GM23248 (cell line): ENCODE measurements at places on chromosomes 2 and 18.

GRCh38 chr2:56410140-56410539 is 226.3 kb downstream of the CCDC85A start:
- DNase-seq, result peak; percentile 37

- peak; percentile 94 for DNase-seq
Observed at GRCh38 chr18:26617151-26617554, 68.8 kb upstream of the KCTD1 start.

- DNase-seq, result no peak
Observed at GRCh38 chr18:78861706-78862105, 117.9 kb upstream of the SALL3 start.

DNA sequence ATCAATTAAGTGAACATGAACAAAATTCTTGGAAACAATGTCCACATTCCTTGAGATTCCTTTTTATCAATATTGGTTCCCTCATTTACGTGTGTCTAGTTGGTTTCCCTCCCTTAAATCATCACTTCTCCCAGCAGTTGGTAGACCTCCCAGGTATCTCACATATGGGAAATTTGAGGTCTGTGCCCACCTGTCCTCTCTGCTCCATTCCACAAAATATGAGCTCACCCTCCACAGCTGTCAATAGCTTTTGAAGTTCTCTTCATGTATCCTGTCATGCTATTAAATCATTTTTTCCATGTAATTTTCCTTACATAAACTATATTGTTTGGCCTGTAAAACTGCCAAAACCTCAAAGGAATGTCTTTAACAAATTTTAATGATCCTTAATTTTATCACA is 992.2 kb upstream of the ACVR2A start:
- DNase-seq, result no peak
